SW 1271 (cell line): ENCODE measurements at places on chromosomes 7 and 10.

GRCh38 chr10:102421757-102422512 is 1.3 kb downstream of the FBXL15 start:
- DNase-seq, result no peak

GRCh38 chr7:151261529-151261928 is 13.0 kb upstream of the SMARCD3 start:
- DNase-seq, result no peak

GRCh38 chr7:5172196-5172775 is 17.7 kb upstream of the WIPI2 start:
- DNase-seq, result no peak

GRCh38 chr10:130022511-130023299 is 58.6 kb upstream of the EBF3 start:
- DNase-seq, result no peak

GRCh38 chr10:129386415-129387257 is 80.4 kb upstream of the MGMT start:
- no peak for DNase-seq

DNA sequence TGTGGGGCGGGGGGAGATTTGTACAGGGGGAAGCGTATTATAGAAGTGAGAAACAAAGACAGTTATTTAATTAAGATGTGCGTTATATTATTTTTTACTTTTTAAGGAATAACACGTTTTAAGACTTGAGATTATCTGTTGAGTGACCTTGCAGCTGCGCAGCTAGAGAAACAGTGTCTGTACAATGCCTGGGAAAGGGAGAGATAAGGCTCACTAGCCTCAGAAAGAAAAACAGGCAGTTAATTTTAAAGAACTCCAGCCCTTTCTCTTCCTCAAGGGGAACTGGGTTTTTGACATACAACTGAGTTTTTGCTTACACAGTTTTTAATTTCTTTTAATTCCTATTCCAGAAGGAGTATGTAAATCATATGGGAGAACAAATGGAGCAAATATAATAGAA is 50.7 kb downstream of the LMBR1 start:
- DNase-seq, result no peak

GRCh38 chr7:150998341-150998740 is 7.5 kb downstream of the NOS3 start:
- DNase-seq, result no peak

GRCh38 chr10:6151087-6151977 is 51.4 kb upstream of the PFKFB3 start:
- DNase-seq, result no peak

DNA sequence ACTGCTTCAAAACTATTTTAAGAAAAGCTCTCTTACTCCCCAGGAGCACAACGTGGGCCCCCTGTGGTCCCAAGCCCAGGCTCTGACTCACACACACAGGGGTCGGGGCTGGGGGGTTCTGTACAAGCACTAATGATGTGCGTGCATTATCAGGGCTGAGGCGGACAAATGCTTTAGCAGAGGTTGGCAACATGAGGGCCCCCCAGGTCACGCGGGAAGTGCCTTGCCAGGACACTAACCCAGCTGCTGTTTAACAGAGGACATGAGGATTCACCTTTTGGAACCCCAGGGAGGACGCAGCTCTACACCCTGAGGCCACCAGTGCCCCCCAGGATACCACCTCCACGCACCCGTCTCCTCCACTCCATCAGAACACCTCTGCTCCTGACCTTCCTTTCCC is 342.8 kb downstream of the DNAJB6 start:
- no peak for DNase-seq

DNA sequence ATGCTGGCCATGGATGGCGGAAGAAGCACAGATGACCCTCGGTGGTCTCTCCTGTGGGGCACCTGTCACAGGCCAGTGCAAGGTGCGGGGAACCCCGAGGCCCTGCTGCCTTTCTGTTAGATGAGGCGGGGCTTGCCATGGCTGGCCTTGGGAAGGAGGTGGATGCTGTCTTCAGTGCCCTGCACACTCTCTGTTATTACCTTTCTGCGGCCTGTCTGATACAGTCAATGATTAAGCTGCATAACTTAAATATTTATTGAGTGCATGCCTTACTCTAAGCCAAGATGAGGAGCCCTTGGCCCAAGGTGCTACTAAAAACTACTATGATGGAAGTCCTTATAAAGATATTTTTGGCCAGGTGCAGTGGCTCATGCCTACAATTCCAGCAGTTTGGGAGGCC is 36.7 kb upstream of the MNX1 start:
- no peak for DNase-seq

DNA sequence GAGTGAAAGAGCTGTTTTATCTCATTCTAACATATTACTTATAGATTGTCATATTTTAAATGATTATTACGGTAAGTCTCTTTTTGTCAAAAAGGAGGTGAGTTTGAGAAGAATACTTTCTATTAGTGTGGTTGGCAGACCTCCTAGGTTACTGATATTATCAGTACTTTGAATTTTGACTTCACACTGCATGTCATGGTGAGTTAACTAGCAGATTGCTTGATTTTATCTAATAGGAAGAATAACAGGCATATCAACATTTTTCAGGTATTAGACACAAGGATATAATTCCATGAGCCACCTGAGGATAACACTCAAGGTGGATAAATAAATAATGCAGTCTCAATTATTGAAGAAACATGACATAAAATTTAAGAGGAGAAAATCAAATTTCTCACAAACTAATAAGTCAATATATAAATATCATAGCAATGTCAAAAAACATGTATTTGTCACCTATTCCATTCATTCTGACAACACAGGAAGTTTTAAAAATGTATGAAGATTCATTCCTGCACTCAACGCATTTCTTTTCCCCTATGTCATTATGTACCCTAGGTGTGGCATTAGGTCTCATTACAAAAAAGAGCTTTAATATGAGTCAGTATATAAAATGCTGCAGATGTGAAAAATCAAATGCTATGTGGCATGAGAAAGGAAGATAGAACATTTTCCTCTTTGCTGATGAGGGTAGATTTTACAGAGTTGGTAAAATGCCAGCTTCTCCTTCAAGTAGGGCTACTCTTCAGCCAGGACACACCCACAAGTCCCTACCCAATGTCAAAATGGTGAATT is 1621.6 kb downstream of the REEP3 start:
- no peak for DNase-seq

DNA sequence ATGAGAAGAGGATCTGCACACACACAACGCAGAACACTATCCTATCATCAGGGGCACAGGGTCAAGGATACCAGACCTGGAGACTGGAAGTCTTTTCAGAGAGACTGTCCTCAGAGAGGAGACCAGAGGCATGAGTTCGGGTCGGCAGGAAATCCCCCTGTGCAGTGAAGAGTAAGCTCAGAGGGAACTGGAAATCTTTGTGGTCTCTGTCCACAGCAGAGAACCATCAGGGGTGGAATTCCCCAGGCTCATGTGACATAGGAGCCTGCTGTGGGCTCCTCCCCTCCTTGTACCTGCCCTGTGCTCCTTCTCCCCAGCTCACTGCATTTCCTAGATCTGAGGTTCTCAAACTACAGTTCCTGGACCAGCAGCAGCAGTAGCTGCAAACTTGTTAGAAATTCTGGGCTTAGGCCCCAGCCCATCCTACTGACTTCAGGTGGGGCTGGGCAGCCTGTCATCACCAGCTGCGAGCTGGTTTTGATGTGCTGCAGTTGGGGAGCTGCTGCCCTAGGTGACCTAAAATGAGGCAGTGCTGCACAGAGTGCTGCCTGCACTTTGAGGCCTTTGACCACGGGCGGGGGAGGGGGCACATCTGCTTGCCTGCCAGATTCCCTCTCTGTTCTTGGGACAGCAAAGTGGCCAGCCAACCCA is 2.4 kb downstream of the ZMIZ2 start:
- DNase-seq, result peak; percentile 15

DNA sequence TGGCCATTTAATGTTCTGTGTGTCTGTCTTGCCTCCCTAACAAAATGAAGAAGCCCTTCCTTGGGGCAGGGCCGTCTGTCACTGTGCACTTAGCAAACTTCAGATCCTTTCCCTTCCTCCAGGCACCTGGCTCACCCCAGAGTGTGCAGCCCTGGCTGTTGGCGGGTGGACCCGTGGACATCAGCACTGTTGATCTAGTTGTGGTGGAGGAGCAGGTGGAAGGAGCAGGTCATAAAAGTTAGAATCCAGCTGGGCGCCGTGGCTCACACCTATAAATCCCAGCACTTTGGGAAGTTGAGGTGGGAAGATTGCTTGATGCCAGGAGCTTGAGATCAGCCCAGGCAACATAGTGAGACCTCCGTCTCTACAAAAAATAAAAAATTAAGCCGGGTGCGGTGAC is 12.7 kb downstream of the RAB19 start:
- no peak for DNase-seq

DNA sequence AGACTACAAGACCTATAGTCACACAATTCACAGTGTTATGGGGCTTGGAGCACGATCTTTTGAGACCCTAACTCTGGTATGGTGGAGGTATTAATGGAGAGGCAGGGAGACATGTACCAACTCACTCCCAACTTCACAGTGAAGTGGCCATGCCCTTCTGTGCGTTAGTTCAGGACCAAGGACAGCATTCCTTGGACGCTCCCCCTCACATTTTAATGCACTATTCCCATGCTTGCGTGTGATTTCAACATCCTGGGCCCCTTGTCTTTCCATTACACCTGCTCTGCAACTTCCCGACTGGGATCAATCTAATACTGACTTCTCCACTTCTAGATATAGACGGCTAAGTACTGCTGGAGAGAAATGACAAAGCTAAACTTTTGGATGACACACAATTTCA is 72.7 kb downstream of the PLCE1 start:
- no peak for DNase-seq

- DNase-seq, result no peak
Measured at GRCh38 chr7:101884671-101885596, 67.5 kb downstream of the CUX1 start.

DNA sequence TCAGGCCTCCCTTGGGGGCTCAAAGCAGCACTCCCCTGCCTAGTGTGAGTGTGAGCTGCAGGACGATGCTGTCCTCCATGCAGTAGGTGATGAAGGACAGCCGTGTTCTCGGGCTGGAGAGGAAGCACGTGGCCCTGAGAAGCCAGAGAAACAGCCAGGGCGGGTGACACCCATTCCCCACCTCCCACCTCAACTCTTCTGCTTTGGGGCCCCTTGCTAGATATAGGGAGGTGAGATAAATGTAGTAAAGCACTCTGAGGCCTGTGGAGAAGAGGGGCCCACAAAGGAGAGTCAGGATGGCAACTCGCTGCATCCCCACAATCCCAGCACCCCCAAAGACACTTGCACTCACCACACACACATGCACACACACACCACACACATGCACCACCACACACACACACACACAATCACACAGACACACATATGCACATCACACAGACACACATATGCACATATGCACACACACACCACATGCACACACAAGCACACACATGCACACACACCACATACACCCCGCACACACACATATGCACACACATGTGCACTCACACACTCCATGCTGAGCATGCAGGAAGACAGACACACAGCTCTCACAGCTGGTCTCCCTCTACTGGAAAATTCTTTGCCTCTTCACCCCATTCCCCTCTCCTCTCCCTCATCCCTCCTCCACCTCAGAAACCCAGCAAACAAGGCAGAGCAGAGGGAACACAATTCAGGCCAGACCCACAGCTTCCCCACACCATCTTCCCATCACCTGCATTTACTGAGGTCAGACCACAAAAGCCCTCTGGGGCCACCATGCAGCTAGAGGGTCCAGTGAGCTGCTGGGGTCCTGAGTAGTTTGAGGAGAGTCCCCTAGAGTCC is 30.5 kb downstream of the ANXA8 start:
- no peak for DNase-seq

DNA sequence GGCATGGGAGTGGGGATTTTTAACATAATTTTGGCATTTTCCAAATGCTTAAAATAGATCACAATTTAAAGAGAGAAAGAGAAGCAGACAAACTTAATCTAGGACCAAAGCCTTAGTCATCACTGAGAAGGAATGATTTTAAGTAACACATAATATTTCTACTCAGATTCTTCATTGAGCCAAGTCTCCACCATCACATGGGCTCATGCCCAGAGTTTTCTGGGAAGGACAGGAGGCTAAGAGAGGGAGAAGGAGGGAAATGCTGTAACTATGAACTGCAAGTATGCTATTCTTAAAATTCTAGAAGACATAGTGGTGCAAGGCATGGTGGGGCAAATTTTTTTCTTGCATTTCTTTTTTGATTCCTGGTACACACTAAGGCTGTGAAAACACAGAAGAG is 23.8 kb upstream of the UBE2D1 start:
- no peak for DNase-seq

GRCh38 chr7:108091461-108091831 is 38.7 kb downstream of the LAMB4 start:
- DNase-seq, result no peak

DNA sequence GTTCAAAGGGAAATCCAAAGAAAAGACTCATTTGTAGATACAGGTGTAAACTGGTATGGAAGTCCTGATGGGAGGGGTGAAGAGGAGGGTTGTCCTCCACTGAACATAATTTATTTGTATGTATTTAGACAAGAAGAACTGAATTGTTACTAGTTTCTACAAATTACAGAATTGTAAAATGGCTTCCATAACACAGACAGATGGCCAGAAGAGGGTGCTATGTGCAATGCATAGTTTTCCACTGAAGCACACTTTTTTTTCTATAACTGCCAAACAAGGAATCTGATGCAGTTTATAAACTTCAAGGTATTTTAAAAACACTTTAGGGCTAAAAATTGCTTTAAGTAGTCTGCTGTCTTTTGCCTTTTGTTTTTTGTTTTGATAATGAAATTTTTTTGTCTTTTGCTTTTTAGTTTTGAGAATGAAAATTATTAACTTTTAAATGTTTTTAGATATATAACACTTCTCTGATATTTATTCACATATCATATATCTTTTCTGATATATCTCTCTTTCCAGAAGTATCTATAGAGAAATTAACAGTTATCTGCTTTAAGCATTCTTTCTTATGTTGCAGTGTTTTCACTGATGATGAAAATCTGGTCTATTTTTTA is 58.5 kb downstream of the PHYHIPL start:
- DNase-seq, result peak; percentile 3

DNA sequence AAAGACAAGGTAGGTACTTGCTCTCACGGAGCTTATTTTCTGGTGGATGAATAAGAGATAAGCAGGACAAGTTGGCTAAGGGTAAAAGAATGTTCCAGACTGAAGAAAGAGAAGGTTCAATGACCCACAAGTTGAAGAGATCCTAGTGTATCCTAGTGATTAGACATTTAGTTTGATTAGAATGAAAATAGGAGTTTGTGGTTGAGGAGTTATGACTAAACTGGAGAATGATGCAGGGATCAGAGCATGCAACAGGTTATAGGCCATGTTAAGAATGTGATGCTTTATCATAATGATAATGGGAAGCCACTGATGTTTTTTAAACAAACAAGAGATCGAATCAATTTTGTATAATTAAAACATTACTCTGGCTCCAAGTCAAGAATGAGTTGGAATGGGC is 357.2 kb downstream of the HPSE2 start:
- no peak for DNase-seq
